ENCODE measurements at places on chromosomes 3 and 15.

DNA sequence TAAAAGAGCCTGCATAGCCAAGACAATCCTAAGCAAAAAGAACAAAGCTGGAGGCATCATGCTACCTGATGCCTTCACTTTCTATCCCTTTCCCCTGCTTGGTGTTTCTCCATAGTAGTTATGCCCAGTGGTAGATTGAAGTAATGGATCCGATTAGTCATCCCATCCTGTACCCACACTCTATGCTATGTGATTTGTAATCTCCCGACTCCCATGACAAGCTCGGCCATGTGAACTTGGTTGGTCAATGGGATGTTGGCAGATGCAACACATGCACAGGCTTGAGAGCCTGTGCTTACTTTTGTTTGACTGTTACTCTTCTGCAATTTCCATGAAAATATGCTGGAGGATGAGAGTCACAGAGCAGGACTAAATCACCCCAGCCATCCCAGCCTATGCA is 334.9 kb upstream of the DPH6 start:
- DNase-seq = no peak

DNA sequence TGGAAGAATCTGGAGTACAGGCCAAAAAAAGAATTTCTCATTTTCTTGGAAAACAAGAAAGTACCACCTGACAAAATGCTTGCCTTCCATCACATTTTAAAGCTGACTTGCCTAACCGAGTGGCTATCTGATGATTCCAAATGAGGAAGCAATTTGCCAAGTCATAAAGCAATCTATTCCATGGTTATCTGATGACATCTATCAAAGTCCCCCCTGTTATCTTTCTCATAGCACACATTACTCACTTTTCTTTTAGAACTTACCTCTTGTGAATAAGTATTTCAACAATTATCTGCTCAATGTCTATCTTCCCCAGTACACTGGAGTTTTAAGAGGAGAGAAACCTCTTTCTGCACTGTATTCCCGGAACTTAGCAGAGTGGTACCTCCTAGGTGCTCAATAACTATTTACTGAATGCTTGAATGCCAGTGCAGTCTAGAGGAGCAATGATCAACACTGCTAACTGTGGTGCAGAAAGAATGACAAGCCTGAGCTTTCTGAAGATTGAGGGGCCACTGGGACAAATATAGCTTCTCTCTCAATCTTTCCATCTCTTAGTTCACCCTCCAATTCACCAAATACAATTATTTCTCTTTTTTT is 186.3 kb upstream of the ATP11B start:
- DNase-seq = no peak

- DNase-seq = no peak
Observed at GRCh38 chr3:156290924-156291271, 170.5 kb downstream of the KCNAB1 start.

GRCh38 chr3:143351895-143352608 is 232.5 kb downstream of the CHST2 start:
- DNase-seq = no peak

DNA sequence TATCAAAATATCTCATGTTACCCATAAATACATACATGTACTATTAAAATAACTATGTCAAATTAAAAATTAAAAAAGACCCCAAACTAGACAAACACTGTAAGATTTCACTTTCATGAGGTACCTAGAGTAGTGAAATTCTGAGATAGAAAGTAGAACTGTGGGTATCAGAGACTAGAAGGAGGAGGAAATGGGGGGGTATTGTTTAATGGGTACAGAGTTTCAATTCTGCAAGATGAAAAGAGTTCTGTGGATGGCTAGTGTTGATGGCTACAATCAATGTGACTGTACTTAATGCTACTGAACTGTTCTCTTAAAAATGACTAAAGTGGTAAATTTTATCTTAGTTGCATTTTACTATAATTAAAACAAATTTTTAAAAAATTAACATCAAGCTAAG is 36.6 kb downstream of the RFX7 start:
- peak; percentile 23 for DNase-seq

- no peak for DNase-seq
Observed at GRCh38 chr3:100603469-100603868, 5.9 kb upstream of the ADGRG7 start.

DNA sequence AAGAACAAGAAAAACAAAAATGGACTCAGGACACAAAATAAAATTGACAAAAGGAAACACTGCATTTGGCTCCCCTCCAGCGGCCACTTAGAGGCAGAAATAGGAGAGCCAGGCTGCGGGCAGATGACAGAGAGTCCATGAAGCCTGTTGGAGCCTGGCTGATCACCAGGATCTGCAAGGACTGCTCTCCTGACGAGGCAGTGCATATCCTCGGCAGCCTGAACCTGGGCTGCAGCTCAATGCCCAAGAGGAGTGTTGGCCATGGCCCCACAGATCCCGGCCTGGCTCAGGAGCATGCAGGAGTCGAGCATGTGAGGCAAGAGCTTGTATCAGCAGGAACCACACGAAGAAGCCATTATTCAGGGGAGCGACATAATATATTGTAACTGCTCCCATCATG is 199.8 kb downstream of the STT3B start:
- DNase-seq = no peak

DNA sequence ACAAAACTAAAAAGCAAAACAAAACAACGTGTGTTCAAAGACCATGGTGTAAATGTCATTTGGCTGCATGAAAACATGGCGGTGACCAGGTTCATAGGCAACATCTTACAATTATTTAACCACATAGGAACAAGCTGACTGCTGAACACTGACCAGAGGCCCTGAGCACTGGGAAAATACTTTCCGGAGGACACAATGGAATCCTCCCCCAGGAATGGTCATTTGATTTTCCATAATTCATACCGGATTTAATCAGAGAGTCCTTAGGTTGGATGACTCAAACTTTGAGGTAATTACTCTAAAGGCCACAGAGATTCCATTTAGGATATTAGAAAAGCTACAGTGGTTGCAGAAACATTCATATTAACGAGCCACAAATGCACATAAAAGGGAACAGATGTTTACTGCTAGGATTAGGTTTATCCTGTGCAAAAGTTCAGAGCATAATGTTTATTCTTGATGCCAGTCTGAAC is 254.7 kb downstream of the NR1D2 start:
- DNase-seq = no peak

GRCh38 chr3:62128051-62128450 is 245.3 kb downstream of the FEZF2 start:
- DNase-seq = no peak

GRCh38 chr3:101928890-101929289 is 79.6 kb downstream of the NFKBIZ start:
- DNase-seq = no peak

DNA sequence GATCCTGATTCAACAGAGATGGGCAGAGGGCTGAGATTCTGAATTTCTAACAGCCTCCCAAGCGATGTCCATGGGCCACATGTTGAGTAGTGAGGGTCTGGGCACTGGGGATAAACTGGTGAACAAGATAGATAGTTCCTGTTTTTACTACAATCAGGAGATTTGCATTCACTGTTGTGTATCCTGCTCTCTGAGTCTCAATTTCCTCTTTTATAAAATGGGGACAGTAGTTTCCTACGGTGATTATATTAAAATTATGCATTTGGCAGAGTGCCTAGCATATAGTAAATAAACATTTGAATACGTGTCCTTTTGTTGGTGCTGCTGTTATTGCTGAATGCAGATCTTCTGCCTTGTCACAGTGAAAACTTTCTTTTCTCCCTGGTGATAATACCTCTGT is 102.5 kb downstream of the MYH15 start:
- DNase-seq = no peak

DNA sequence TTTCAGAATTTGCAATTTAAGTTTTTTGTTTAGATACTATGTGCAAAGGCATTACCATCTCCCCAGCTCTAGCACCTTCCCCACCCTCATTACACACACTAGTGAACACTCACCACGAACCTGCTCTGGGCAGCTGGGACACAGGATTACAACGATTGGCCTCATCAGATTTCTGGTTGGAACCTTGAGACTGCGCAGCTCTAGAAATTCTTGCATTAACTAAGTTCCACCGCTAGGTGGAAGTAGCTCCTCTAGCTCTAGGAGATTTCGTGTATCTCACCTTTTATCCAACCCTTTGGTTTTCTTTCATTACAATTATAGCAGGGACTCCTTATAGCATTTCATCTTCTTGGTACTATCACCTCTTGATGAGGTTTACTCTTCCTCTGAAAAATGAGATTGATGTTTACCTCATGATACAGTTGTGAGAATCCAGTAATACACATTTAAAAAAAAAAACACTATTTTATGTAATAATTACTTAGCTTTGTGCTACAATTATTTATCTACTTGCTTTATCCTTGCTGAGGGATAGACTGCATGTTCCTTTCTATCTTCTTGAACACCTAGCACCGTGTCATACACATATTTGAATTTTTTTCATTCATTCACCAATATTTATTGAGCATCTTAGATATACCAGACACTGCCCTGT is 28.7 kb upstream of the PLOD2 start:
- DNase-seq = peak; percentile 24

DNA sequence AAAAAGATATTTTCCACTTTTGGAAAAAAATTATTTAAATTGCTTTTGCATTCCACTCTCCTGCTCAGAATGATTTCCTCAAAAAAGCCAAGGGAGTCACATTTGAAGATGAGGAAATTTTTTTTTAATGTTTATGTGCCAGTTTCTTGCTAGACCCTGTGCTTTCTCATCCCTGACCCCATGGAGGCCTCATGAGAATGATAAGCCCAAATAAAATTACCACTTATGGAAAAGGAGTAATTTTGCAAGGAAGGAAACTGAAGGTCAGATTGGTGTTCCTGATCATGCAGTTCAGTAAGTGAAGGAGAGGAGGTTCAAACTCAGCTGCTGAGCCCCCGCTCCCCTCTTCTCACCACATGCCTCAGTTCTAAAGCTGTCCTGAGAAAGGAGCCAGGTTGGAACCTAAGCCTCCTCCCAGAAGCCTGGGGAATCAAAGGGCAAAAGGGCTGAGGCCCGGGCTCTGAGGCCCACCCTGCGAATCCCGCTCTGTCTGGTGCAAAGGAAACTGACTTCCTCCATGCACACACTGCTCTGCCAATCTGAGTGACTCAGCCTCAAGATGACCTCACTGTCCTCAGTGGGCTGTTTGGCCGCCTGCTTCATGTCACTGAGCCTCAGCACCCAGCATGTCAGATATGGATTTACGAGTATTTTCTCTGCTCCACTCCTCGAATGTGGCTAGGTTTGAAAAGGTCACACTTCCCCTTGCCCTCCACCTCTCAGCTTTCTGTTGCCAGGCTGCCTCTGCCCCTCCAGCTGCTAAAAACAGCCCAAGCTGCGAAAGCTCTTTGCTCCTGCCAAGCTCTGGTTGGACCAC is 56.9 kb upstream of the FLNB start:
- DNase-seq = no peak

DNA sequence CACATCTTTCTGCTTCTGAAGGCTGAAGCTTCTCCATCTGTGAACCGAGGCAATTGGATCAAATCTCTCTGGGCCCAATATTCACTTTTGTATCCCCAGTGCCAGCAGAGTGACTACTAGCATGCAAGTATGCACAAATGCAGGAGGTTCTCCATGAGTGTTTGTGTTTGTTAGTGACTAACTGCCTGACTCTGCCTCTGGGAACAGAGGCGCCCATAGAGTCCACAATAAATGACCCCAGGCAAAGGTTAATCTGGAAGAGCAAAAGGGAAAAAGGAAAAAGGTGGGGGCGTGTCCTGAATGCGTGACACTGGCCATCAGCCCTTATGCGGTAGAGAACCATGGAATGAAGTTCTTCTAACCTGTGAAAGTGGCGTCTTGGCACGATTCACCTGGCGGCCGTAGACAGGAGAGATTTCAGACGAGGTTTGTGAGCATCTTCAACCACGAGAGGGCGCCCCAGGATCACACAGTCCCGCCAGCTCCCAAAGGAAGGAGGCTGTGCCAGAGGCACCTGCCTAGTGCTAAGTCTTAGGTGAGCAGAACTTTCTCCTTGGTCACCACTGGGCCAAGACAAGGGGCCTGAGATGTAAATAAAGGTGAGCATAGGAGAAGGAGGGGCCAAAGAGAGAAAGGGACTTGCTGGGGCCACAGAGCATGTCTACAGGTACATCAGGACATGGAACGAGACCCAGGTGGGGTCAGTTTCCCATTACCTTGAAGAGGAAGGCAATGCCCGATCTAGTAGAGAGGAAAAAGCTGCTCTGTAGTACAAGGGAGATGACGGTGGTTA is 44.2 kb downstream of the RBPMS2 start:
- peak; percentile 79 for DNase-seq

DNA sequence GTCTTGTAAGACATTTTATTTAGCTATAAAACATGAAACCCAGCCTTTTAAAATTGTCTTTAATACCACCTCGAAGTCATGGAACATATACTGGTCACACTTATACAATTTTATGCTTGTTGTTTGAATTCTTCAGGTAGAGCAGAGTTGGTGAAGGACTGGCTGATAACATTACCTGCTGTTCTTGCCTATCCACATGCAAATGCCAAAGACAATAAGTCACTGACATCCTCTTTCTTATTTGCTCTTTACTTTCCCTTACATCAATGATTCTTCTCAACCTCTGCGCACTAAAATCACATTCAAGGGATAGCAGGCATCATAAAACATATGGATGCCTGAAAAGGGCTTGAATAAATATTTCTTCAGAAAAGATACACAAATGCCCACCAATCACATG is 392.5 kb upstream of the ATP11B start:
- DNase-seq = no peak

DNA sequence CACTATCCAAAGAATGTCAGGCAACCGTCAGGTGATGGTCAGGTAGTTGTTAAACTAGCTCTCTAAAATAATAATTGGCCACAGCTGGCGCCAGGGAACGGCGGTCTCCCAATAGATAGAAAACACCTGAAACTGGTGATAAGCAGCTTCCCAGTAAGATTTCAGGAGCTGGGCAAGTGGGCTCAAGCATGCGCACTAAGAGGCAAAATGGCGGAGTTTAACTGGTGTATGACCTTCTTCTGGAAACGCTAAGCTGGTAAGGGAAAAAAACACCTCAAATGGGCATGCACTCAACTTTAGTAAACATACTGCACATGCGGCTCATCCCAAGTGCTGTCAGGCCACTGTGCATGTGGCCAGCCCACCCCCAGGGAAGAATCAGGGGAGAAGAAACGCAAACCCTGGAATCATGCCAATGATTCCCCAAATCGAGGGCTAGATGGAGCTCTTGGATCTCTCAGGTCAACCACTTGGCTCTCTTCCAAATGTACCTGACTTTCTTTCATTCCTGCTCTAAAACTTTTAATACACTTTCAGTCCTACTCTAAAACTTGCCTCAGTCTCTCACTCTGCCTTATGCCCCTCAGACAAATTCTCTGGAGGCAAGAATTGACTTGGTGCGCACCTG is 195.0 kb downstream of the ZNF621 start:
- no peak for DNase-seq

- DNase-seq = no peak
Observed at GRCh38 chr3:66598168-66598567, 97.3 kb upstream of the LRIG1 start.

GRCh38 chr15:34013746-34014145 is 25.3 kb downstream of the AVEN start:
- DNase-seq = no peak

GRCh38 chr3:155070932-155071387 is 9.2 kb upstream of the MME start:
- no peak for DNase-seq

GRCh38 chr3:1072041-1072440 is 20.8 kb upstream of the CNTN6 start:
- DNase-seq = no peak

GRCh38 chr3:124859025-124859424 is 28.1 kb downstream of the ITGB5 start:
- no peak for DNase-seq

- no peak for DNase-seq
Observed at GRCh38 chr3:32412887-32413286, 21.2 kb downstream of the CMTM7 start.

GRCh38 chr3:17800232-17800631 is 57.8 kb upstream of the TBC1D5 start:
- DNase-seq = no peak

Measured in CD4-positive, alpha-beta T cell treated with Interferon alpha-2 for 1 hour (primary cell).